ENCODE measurements at places on chromosomes 11 and 22.

DNA sequence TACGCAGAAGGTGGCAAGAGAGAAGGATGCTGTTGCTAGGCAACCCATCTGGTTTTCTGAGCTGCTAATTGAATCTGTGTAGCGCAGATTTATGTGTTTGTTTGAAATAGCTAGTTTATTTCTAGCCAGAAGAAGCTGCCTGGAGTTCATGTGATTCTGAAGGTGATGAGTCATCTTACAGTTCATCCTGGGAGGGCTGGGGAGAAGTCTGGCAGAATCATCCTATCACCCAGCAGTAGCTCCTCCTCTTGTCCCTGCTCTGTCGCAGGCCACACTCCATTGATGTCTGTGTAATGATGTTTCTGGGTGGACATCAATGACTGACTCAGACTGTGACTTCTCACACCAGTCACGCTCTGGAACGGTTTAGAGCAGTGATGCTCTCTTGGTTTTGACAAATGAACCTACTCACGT, 4.8 kb upstream of the FBXO7 start:
- DNase-seq = peak; percentile 7
- H3K4me1 ChIP-seq = peaks cover 4% of the 10 kb centered on the region
- no peak overlapping the region for H3K27ac ChIP-seq
- H3K4me3 ChIP-seq = no peak overlapping the region
- H3K36me3 ChIP-seq = no peaks in the 10 kb centered on the region

DNA sequence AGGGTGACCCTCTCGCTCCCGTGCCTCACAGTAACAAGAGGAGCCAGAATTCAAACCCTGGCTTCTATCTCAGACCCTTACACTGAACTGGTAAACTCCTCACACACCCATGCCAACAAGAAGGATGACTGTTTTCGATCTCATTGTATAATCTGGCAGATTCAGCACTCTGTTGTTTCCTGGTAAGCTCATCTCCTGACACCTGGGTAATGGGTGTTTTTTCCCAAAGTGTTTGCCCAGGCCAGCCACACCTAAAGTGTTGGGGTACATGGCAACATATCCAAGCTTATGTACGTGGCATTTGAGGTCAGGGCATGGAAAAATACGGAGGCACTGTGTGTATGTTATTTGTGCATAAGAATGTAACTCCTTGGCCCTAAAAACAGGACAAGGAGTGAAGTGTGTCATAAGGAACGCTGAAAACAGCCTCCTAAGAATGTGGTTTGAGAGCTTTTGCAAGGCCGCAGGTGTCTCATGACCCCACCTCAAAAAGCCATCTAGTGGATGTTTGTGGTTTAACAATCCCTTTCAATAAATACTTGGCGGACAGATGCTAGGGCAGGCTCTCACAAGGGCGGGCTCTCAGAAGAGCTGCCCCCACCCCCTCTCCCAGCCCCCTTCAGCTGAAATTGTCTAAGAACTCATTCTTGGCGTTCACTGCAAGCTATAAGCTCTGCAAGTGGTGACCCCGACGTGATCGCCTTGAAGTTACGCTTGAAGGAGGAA, at the start of gene MS4A15:
TSS of gene MS4A15 (plus strand) at position 561 of the 726 bp plus-strand sequence. CDS start 6,867 bp downstream, outside the sequence.
- no peak within 1 kb of the TSS for H3K4me3 ChIP-seq
- no peaks in the 10 kb centered on the region for H3K4me1 ChIP-seq
- DNase-seq = no peak
- H3K27me3 ChIP-seq = 0 out of 2 replicates have a peak, but pooled peaks cover 2% of the 10 kb centered on the region

DNA sequence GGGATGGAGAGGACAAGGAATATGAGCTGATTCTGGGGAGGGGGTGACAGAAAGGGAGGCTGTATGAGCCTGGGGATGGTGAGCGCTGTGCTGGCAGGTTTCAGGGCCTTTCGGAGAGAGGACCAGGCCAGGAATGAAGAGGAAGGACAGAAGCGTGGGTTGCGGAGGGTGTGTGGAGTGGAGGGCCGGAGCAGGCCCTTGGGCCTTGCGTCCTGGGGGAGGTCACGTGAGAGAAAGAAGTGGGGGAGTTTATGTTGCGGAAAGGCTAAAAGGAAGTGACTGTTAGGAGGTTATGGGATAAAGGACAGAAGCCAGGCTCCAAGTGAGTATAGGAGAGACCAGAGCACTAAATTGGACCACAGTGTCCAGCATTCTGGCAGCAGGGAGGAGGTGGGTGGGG, 17.5 kb downstream of the BCR start:
- H3K36me3 ChIP-seq = peaks cover 9% of the 10 kb centered on the region
- H3K27me3 ChIP-seq = no peaks in the 10 kb centered on the region
- H3K27ac ChIP-seq = no peak overlapping the region
- H3K4me1 ChIP-seq = no peaks in the 10 kb centered on the region

GRCh38 chr11:42975180-42975529, 336.6 kb upstream of the API5 start:
- no peaks in the 10 kb centered on the region for H3K36me3 ChIP-seq
- H3K27me3 ChIP-seq = no peaks in the 10 kb centered on the region

GRCh38 chr11:134266440-134266839, 9.7 kb upstream of the GLB1L3 start:
- no peak overlapping the region for H3K27ac ChIP-seq
- H3K4me3 ChIP-seq = no peak overlapping the region
- peaks cover 34% of the 10 kb centered on the region for H3K4me1 ChIP-seq

DNA sequence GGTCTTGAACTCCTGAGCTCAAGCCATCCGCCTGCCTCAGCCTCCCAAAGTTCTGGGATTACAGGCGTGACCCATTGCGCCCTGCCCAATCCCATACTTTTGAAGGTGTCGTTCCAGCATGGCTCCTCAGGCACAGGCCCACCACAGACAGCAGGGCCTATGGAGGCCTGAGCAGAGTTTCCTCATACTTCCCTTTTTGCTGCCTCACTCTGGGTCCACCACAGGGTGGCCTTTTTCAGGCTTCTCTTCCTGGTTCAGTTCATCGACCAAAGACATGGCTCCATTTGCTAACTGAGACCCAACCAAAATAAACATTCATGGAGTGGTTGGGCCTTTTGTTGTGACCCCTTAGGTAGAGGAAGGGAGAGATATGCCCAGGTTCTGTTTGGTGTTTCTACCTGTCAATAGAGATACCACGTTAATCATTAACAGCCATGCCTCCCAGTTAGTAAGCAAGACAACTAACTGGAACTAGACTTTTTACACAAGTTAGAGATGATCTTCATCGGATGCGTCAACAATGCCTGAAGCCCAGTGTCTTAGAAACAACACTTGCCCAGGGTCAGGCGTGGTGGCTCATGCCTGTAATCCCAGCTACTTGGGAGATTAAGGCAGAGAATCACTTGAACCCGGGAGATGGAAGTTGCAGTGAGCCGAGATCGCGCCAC, 35.1 kb downstream of the TRIOBP start:
- H3K27ac ChIP-seq = no peak overlapping the region
- no peak for DNase-seq
- H3K4me1 ChIP-seq = no peaks in the 10 kb centered on the region
- no peak overlapping the region for H3K4me3 ChIP-seq

DNA sequence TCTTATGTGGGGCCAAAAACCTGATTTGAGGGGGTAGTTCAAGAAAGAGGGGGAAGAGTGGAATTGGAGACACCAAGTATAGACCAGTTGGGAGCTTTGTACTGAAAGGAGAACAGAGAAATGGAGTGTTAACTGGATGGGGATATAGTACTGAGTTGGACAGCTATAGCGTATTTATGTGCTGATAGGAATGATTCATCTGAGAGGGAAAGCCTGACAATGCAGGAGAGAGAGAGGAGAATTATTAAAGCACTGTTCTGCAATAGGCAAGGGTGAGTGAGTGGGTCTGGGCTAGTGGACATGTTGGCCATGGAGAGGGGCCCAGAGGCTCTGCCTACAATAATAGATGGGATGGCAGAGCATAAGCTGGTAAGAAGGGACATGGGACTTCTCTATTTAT, 52.9 kb upstream of the PITPNB start:
- H3K36me3 ChIP-seq = no peaks in the 10 kb centered on the region
- H3K27me3 ChIP-seq = no peaks in the 10 kb centered on the region
- H3K4me3 ChIP-seq = no peak overlapping the region
- peaks cover 14% of the 10 kb centered on the region for H3K4me1 ChIP-seq
- no peak for DNase-seq

DNA sequence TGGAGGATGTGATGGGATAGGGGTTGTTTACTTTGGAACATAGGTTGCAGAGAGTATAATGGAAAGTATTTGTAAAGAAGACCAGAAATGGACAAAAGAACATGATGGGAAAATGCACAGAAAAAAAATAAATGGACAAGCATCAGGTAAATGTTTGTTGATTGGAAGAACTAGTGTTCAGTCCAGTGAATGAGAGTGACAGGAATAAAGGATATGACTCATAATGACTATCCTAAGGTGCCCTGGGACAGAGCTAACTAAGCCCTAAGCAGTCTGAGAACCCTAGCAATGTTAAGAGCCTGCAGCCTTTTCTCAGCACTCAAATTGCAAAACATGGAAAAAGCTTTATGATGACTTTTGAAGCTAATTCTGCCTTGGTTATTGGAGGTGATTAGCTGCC, 732.8 kb upstream of the ANO5 start:
- DNase-seq = no peak
- no peaks in the 10 kb centered on the region for H3K27me3 ChIP-seq
- no peaks in the 10 kb centered on the region for H3K4me1 ChIP-seq
- no peak overlapping the region for H3K4me3 ChIP-seq
- no peak overlapping the region for H3K27ac ChIP-seq
- H3K36me3 ChIP-seq = no peaks in the 10 kb centered on the region

- H3K4me3 ChIP-seq = no peak overlapping the region
- DNase-seq = no peak
- H3K36me3 ChIP-seq = no peaks in the 10 kb centered on the region
- peaks cover 16% of the 10 kb centered on the region for H3K4me1 ChIP-seq
Measured at GRCh38 chr11:555227-555779, 5.2 kb downstream of the LMNTD2 start.

DNA sequence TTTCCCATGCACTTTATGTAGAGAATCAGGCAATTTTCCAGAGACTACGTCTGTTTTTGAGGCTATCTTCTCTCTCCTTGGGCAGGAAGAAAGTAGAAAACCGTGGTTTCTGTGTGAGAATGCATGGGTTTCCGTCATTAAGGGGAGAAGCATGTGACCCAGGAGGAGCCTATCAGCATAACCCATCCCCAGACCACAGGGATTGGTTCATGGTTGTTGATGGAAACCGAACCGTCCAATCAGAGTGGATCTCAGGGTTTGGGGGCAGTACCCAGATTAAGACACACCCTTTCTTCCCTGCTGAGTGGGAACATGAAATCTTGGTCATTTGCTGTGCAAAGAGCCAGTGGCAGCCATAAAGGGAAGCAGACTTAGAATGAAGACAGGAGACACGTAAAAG, 517.8 kb downstream of the MN1 start:
- no peak overlapping the region for H3K4me3 ChIP-seq
- peak; percentile 40 for DNase-seq
- no peaks in the 10 kb centered on the region for H3K36me3 ChIP-seq
- H3K27ac ChIP-seq = no peak overlapping the region

Measured in SJCRH30 (cell line).